Left hindlimb (tissue), 1 donor: ENCODE measurements at places on chromosomes 1 and 21.

GRCh38 chr1:104906141-104906540, 1156.4 kb downstream of the AMY1C start:
- DNase-seq, result no peak

DNA sequence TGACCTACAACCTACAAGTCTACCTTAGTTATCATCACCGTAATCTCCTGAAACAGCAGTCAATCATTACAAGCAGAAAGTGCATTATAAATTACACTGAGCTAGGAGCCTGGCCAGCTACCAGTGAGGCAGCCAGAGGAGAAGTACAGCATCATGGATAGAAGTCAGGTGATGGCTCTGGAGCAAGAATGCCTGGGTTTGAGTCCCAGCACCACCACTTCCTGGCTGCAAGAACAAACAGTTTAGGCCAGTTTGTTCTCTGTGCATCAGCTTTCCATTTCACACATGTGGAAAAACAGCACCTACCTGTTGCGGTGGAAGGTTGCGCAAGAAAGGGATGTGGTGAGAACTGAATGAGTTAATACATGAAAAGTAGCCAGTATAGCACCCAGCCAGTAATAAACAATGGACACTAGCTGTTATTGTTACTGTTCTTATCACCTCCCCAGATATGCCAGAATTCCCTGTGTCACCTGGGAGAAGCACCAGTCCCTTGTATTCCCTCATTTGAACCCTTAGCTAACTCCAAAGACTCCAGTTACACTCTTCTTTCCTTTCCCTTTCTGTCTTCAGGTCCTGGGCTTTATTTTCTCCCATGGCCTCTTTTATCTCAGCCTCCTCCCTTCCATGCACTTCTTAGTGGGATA, 9.0 kb downstream of the CREG1 start:
- no peak for DNase-seq

DNA sequence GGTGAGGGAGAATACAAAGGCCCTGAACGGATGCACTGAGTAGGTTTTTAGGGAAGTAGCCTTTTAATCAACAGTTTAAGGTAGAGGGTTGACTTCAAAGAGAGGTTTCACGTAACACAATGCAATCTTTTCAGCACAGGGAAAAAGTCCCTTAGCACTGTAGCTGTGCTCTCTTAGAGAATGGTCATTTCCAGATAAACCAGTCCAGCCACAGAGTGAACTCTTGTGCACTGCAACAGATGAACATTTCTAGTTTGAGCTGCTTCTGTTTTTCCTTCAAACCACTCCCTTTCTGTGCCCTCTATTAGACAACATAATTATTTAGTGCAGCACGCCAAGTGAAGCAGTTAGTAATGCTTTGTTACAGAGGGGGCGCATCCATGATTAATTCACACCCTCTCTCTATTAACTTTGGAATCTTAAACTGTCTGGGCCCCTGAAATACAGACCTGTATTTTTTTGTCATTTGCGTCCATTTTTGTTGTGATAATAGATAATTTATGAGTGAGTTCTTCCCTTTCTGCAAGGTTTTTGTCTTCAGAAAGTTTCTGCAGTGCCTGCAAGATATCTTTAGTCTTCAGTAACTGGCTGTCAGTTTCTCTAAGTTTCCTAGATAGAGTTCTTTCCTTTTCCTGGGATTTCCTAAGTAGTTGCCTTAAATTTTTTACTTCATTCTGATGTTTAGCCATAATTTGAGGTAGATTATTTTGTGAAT, 22.9 kb downstream of the LCA5L start:
- no peak for DNase-seq

- DNase-seq, result no peak
Measured at GRCh38 chr1:47219590-47220220, 12.3 kb downstream of the TAL1 start.

DNA sequence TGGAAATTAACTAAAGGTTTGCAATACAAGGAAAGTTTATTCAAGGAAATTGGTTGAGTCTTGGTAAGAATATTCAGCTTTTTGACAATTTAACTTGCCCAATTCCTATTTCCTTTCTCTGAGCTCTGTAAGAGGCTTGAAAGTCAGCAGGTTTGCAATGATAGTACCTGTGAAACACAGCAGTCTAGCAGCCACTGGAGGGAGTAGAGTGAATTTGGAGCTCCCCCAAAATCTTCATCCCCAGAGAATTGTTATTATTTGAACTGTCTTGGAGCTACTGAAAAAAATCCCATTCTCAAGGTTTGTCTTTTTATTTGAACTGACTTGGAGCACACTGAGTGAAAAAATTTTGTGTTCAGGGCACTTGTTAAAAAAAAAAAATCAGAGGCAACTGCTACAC, 654.2 kb upstream of the PKN2 start:
- DNase-seq, result no peak

DNA sequence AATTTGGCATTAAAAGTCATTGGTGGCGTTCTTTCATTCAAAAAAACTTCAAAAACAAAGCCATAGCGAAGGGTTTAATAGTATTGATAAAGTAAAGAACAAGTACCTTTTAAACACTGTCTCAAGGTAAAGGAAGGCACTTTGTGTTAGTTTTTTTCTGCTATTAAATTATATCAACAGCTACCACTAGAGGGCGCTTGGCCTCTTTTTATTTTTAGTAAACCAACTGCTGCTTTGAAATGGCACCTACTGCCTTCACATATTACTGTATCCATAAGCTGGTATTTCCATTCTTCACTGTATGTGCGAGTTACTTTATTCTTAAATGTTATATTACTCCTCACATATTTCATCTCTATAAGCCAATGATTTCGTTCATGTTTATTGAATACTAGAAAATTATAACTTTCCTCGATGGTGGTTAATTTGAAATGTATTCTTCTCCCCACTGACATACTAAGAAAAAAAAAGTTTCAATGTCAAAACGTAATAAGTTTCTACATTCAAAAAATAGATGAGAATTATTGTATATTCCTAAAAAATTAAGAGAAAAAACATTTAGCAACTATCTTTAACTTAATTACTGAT, 125.7 kb upstream of the CXADR start:
- no peak for DNase-seq

DNA sequence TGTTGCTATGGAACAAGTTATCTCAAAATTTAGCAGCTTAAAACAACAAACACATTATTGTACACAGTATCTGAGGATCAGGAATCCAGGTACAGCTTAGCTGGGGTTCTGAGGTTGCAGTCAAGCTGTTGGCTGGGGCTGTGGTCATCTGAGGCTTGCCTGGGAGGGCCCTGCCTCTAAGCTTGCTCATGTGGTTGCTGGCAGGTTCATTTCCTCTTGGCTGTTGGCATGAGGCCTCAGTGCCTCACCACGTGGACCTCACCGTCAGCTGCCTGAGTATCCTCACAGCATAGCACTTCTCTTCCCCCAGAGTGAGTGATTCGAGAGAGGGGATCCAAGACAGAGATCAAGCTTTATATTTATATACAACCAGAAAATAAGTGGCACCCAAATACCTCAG, 18.6 kb downstream of the NTPCR start:
- DNase-seq, result no peak
